Activated B cell treated with CpG ODN at 0.5 μM for 24 hours (primary cell): ENCODE measurements at places on chromosomes 12 and 14.

DNA sequence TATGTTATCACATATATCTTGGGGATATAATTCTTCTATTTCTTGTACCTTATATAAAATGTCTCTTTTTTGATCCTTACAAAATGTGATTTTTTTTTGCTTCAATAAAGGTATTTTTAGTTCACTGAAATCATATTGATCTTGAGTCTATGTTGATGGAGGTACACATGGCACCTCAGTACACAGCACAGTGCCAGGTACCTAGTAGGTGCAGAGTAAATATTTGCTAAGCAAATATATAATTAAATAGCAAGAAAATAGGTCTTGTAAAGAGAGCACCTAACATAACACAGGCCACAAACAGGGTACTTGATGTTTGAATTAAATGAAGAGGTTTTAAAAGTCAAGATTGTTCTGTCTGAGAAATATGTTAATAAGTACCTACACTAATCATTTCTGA, 69.7 kb downstream of the CIT start:
- DNase-seq, result no peak

DNA sequence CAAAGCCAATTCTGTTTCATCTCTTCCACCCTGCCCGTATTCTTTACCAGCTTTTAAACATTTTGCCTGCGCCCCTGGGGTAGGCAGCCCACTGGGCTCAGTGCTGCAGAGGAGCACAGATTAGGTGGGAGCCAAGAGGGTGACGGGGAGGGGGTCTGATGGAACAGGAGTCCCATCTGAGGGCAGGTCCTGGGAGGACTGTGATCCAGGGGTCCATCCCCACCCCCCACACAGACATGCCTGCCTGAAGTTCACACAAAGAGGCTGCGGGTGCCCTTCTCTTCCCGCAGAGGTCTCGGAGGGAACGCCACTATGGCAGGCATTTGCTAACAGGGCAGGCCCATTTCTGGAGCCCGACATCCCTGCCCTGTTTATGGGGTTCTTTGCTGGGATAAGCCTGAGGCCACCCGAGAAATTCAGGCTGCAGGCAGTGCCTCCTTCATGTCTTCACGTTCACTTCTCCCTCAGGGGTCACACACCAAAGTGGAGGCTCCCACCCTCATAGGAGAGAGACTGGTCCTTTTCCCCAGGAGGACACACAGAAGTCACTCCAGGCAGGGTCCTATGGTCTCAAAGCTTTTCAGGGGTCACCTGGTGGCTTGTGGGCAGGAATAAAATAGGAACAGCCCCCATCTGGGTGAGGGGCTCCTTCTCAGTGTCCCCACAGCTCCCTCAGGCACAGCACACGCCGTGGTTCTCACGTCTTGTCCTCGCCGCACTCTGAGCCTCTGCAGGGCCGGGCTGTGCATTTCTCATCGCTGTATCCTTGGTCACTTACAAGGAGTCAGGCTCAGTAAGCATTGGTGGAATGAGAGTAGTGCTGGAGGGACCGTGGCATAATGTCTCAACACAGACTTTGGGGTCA, 12.9 kb downstream of the VASH1 start:
- no peak for DNase-seq

DNA sequence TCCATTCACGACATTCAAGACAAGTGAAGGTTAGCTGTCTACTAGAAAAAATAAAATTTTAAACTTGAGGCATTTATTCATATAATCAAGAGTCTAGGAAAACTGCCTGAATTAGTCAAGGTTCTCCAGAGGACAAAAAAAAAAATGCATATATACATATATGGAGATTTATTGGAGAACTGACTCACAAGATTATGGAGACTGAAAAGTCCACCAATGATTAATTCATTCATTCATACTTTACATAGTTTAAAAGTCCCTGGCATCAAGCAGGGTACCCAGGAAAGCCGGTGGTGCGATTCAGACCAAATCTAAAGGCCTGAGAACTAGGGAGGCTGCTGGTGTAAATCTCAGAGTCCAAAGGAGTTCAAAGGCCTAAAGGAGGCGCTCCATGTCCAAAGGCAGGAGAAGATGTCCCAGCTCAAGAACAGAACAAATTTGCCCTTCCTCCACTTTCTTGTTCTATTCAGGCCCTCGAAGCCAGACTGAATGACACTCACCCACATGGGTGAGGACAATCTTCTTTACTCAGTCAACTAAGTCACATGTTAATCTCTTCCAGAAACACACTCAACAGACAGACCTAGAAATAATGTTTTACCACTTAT, 64.3 kb downstream of the ANKS1B start:
- no peak for DNase-seq

DNA sequence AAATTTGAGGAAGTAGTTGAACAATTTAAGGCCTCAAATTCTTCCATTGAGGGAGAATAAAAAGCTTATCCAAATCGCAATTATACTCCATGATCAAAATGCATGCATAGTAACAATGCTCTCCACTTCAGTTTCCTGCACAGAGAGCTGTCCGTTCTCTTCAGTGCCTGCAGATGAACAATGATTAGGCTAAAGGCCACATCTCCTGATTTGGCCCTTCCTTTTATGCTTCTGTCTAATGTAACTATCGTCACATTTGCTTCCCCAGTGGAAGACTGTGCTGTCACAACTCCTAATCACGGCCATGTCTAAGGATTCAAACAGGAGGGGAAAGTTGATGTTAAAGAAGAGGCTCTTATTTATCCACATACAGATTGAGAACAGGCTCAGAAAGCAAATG, 113.6 kb upstream of the NPAS3 start:
- DNase-seq, result no peak

GRCh38 chr12:132487311-132487741, 2.6 kb upstream of the FBRSL1 start:
- no peak for DNase-seq

- no peak for DNase-seq
Observed at GRCh38 chr14:87349921-87350320, 643.1 kb downstream of the GALC start.

- no peak for DNase-seq
Observed at GRCh38 chr12:105503619-105504018, 173.1 kb downstream of the C12orf75 start.

DNA sequence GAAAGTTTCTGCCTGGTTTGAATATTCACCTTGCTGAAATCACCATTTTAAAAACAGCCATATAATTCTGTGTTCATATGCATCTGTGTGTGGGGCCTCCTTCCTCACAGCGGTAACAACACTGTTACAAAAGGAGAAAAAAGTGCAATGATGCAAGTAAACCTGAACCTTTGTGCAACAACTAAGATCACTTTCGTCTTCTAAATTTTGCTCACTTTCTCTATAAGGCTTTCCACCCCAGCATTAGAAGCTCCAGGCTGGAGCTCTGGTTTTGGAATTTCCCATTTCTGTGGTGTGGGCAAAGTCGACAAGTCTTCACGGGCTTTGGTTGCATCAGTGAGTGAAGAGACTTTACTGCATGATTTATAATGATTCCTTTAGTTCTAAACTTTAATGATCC, 18.4 kb downstream of the FGD6 start:
- no peak for DNase-seq

DNA sequence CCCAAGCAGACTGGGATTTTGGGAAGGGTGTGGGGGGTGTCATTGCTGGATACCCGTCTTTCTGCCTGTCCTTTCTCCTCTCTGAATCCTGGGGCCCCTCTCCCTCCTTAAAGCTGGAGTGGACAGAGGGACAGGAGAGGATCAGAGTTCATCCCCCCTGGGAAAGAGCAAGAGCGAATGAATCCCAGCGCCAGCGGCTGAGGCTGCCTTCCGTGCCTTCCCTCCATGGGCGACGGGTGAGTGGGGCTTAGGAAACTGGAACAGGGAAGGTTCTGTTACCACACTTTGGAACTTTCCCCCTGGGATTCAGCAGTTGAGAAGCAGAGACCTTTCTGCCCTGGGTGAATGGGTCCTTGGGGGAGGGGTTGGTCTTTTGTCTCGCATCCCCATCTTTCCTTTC, 16.2 kb upstream of the RIN3 start:
- DNase-seq, result no peak

GRCh38 chr14:34983148-34983760, 462 bp downstream of the SRP54 start:
- DNase-seq, result no peak

- no peak for DNase-seq
Observed at GRCh38 chr12:115132905-115133304, 448.9 kb upstream of the TBX3 start.

GRCh38 chr12:101596172-101596571, 1.4 kb downstream of the MYBPC1 start:
- DNase-seq, result no peak

DNA sequence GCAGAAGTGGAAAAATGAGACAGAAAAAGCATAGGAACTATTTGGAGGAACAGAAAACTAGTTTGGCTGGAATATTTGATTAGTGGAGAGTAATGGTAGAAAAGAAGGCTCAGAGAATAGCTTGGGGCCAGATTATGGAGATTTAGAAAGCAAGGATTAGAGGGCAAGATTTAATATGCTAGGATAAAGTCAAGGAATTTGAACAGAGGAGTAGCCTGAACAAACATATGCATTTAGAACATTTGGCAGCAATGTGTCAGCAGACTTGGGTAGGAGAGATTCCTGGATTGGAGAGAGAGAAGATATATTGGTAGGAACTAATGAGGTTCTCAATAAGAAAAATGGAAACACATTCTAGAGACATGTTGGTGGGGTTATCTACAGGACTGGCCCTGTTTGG, 229.2 kb upstream of the PKP2 start:
- no peak for DNase-seq

DNA sequence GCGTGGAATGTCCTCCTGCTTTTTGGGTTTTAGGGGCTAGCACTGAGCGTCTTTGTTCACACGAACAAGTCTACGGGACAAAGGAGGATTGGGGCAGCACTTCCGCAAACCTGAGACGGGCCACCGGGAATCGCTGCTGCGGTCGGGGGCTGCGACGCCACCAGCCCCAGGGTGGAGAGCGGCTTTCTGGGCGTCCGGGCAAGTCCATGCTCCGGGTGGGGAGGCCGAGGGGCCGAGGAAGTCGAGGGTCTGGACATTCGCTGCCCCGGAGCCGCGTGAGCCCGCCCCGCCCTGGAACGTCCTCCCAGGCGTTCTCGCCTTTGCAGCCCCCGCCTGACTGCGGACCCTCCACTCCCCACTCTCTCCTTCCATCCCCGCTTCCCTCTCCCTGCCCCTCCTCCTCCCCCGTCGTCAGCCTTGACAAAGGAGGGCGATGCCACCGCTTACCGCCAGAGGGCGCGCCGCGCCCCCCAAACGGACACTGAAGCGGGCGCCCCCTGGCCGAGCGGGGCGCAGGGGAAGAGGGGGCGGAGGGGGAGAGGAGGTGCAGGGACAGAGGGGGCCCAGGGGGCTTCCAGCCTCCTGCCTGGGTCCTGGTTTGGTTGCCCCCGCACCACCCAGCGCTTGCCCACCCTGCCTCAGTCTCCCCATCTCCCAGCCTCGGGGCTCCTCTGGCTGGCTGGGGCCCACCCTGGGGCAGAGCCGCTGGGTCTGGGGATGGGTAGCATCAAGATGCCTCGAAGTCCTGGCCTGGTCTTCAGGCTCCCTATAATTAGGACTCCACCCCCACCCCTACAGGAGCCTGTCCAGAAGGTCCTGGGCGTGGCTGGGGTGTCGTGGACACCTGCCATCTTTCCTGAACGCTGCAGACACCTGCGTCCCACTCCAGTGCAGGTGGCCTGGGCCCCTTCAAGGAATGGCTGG, 39.1 kb upstream of the INF2 start:
- DNase-seq, result peak; percentile 79

GRCh38 chr12:47909839-47910465, 5.2 kb upstream of the VDR start:
- DNase-seq, result no peak

DNA sequence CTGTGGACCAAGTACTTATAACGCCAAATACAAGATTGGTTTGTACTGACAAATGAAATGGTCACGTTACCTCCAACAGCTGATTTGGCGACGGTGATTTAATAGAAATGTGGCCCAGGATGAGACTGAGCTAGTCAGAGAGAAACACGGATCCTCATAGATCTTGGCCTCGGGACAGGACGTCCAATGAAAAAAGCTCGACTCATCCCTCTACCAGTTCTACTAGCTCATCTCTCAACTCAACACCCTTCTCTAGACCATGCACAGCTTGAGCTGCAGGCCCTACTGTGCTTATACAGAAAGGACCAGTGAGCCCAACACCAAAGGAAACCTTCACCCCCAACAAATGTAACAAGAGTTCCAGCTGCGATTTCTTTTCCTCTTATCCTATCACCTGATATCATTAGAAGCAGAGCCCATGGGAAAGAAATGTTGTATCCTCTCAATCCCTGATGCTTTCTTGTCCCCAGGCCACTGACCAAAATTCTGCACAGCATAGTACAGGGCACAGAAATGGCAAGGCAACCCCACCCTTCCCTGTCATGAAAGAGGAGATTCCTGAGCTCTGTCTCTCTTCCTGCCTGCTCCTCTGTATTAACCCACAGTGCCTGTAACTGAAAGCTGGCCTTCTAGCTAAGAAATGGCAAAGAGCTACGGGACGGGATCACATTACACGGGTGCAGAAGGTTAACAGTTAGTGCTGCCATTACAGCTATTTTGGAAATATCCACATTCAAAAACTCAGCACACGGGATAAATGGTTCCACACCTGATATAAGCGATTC, 39.2 kb downstream of the DICER1 start:
- no peak for DNase-seq

- DNase-seq, result no peak
Observed at GRCh38 chr14:95489214-95490137, 27.0 kb downstream of the SYNE3 start.

GRCh38 chr14:74480046-74480445, 13.1 kb downstream of the NPC2 start:
- no peak for DNase-seq

- no peak for DNase-seq
Observed at GRCh38 chr12:12718853-12719252, 1.7 kb downstream of the CDKN1B start.

DNA sequence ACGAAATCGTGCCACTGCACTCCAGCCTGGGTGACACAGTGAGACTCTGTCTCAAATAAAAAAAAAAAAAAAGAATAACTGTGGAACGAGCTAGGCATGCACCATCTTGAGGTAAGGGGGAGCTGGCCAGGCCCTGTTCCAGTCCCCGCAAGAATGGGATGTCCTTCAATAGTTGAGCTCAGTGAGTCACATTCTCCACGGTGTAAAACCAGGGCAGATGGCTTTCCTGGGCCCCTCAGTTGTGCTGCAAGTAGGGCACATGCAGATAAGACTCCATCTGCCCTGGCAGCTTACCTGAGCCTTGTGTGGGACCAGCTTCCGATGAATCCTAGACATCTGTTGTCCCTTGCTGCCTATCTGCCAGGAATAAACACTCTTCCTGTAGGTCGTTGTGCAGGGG, 312.1 kb downstream of the VRK1 start:
- DNase-seq, result no peak

DNA sequence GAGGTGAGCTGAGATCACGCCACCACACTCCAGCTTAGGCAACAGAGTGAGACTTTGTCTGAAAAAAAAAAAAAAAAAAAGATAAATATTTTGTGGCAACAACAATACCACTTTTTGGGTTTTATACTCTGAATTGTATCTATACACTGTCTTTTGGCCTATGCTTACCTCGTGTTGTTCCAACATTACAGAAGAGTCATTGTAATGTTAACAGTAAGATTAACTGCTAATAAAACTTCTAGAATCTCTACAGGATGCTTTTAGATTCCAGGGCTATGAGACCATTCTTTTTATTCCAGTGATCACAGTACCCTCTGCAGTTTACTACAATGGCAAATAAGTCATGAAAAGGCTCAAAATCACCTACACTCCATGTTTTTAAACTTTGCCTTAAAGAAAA, 11.6 kb downstream of the IFT81 start:
- no peak for DNase-seq
